NCI-H345 (cell line): ENCODE measurements at places on chromosomes 7 and 10.
A peak's percentile ranks its signal among the peaks of the same experiment; 100 is the strongest.

- DNase-seq = no peak
Observed at GRCh38 chr7:47196106-47196645, 385.7 kb downstream of the TNS3 start.

DNA sequence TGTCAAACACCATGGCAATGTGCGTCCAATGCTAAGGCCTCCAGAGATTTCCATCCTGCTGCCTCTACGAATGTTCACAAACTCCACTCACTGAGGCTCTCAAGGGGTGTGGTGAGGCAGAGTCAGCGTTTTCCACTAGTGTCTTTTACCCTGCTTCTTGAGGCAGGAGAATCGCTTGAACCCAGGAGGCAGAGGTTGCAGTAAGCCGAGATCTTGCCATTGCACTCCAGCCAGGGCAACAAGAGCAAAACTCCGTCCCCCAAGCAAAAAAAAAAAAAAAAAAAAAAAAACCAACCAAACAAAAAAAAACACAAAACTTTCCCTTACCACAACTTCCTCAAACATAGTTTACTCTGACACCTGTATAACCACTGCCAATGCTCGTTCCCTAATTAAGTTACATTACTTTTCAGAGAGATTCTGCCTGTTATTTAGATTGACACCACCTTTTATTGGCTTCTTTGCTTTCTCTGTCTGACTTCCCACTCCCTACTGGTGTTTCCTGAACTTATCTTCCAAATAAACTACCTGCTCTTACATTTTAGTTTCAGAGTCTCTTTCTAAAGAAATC, 102.1 kb upstream of the ZNF746 start:
- DNase-seq = no peak

DNA sequence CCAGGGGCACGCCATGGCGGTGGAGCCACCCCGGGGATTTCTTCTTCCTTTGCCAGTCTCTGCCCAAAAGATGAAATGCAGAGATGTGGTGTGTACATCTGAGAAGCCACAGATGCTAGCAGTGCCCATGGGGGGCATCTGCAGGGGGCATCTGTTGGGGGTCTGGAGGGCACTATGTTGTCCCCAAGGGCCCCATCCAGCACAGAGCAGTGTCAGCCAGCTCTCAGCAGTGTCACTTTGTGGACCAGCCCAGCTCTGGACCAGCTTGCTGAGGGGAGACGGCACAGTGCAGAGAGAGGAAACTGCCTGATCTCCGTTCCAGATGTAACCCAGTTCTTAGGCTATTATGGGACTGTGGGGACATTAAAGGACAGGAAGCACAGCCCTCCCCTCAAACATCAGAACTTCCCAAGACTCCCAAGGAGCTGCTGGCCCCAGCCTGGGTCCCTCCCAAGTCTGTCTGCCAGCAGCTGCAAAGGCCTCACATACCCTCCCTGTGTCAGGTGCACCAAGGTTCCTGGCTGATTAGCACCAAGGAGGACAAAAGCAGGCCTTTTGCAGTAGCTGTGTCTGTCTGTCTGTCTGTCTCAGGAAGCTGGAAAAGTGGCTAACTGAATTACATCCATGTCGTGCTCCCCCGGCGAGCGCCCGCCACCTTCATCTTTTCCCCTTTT, 536.5 kb downstream of the PTPRN2 start:
- DNase-seq = no peak

DNA sequence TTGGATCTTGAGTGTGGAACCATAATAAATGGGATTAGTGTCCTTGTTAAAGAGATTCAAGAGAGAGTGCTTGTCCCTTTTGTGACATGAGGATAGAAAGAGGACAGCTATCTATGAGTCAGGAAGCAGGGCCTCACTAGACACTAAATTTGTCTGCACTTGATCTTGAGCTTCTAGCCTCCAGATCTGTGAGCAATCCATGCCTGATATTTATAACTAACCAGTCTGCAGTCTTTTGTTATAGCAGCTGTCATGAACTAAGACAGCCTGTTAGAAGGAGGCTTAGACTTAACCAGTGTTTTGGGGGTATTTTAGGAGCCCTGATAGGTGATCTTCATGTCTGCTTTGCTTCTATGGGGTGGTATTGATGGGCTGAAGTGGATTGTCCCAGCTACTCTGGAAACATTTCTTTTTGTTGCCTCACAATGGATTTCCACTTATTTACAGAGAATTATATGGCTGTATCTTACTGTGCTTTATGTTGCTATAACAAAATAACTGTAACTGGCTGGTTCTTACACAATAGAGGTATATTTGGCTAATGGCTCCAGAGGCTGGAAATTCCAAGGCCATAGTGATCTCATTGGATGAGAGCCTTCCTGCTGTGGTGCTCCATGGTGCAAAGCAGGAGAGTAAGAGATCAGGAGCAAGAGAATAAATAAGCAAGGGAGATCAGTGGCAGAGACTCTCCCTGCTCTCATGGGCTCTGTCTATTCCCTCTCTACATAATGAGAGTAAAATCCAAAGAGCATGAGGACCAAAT, 23.4 kb upstream of the AKR1C3 start:
- no peak for DNase-seq

- peak; percentile 63 for DNase-seq
Observed at GRCh38 chr10:13074563-13075451, 25.2 kb upstream of the OPTN start.
